Kidney (tissue), 22 donors: ENCODE measurements at places on chromosomes 3 and 15. TPM values are rescaled to one million over a fixed set of nuclear protein-coding genes. Genes with fewer than 3 reads are reported as not detected.
A peak's percentile ranks its signal among the peaks of the same experiment; 100 is the strongest.

DNA sequence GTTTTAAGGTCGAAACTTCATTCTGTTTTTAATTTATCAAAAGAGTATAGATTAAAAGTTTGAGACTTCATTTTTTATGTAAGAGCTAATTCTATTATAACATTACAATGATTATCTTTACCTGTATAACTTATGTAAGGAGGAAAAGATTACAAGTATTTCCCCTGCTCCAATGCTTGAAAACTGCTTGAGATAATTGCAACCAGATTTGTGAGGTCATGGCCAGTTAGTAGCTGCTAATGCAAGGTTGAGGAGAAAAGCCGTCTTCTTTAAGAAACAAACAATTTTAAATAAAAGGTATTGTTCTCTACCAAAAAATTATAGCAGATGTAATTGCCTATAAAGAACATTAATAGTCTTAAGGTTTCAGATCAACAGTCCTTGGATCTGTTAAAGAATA lies 208.3 kb upstream of the UBE2E2 start:
- H3K4me3 ChIP-seq = no peak overlapping the region
- no peak for DNase-seq
- H3K27ac ChIP-seq = no peak overlapping the region
- H3K4me1 ChIP-seq = no peaks in the 10 kb centered on the region
- H3K36me3 ChIP-seq = no peaks in the 10 kb centered on the region

- H3K4me1 ChIP-seq = peaks cover 15% of the 10 kb centered on the region
- H3K36me3 ChIP-seq = no peaks in the 10 kb centered on the region
- peak overlapping the region; percentile 85 for H3K27ac ChIP-seq
- peak overlapping the region; percentile 54 for H3K4me3 ChIP-seq
- H3K27me3 ChIP-seq = peaks cover 36% of the 10 kb centered on the region
Measured at GRCh38 chr3:128487538-128487812, 5.5 kb downstream of the GATA2 start.

GRCh38 chr3:120449701-120450599 lies 842 bp downstream of the FSTL1 start:
- no peaks in the 10 kb centered on the region for H3K27me3 ChIP-seq
- peak overlapping the region; percentile 78 for H3K27ac ChIP-seq
- no peaks in the 10 kb centered on the region for H3K36me3 ChIP-seq
- H3K4me1 ChIP-seq = no peaks in the 10 kb centered on the region
- DNase-seq = peak; percentile 82
- H3K4me3 ChIP-seq = peak overlapping the region; percentile 65

COLQ gene
- 4.3 TPM for total RNA-seq

DNA sequence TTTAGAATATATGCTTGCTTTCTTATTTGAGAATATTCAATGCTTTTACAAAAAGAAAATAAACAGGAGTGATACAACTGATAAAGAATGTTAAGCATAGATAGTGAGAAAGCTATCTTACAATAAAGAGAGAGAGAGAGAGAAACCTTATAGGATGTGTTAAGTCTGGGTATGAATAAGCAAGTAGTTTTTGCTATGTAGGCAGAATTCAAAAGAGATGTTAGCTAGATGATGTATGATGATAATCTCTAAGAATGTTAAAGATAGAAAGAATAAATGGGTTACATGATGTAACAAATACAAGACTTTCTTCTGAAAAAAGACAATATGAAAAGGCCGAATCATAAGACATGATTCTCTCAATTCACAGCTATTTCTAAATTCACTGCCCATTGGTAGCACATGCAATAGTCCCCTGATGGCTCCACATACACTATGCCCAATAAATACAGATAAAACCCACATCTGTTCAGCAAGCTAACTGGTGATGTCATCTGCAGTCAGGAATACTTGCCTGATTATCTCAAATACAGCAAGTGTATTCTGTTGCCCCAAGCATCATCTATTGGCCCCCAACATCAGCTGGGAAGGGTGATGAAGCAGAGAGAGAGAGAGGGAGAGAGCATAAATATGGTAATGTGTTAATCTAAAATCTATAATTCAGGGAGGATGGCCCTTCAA lies 169.2 kb upstream of the LYSMD4 start:
- no peaks in the 10 kb centered on the region for H3K4me1 ChIP-seq
- H3K4me3 ChIP-seq = no peak overlapping the region
- H3K27me3 ChIP-seq = no peaks in the 10 kb centered on the region
- no peaks in the 10 kb centered on the region for H3K36me3 ChIP-seq

NDN gene
- 19.9 TPM for total RNA-seq

- H3K27me3 ChIP-seq = no peaks in the 10 kb centered on the region
- H3K4me1 ChIP-seq = peaks cover 2% of the 10 kb centered on the region
- H3K4me3 ChIP-seq = no peak overlapping the region
- H3K27ac ChIP-seq = no peak overlapping the region
Measured at GRCh38 chr3:61912158-61912557, 350.8 kb downstream of the PTPRG start.

TGM5 gene
- total RNA-seq = not detected
